Cardiac fibroblast (primary cell): ENCODE measurements at places on chromosomes 2 and 18.
A peak's percentile ranks its signal among the peaks of the same experiment; 100 is the strongest.

GRCh38 chr2:226660526-226660925 is 139.1 kb downstream of the IRS1 start:
- DNase-seq = peak; percentile 98

DNA sequence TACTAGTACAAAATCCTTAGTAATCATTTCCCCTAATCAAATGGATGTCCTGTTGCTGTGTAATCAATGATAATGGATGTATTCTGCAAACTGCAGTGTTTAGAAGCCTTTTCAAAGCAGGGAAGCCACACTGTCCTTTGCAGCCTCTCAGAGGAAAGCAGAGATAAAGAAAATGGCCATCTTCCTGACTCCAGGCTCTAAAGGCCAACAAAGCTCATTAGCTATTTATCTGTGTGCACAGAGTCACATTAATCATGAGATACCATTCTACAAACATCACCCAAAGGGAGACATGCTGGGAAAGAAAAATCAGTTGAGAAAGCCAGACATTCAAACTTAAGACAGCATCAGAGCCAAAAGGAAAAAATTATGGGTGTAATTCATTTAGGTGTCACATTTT is 165.0 kb downstream of the RAD51AP2 start:
- DNase-seq = no peak

DNA sequence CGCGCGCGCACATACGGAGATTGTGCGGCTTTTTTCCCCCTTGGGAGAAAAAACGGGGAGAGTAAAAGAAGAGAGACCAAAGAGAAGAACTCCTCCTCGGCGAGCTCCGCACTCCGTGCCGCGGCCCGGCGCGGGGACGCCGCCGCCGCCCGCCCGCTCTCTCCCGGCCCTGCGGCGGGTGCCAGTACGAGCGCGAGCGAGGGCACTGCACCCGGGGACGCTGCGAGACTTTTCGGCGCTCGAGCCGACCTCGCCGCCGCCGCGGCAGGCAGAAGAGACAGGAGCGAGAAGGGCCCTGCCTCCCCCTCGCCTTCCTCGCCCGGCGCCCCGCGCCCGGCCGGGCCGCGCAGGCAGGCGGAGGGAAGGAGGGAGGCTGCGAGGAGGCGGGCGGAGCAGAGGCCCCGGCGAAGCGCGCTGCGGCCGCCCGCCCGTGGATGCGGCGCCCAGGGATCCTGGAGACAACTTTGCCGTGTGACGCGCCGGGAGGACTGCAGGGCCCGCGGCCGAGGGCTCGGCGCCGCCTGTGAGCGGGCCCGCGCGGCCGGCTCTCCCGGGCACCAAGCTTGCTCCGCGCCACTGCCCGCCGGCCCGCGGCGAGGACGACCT is 857 bp upstream of the INHBB start:
- no peak for DNase-seq

- DNase-seq = no peak
Observed at GRCh38 chr2:164593959-164594358, 27.3 kb downstream of the GRB14 start.

- no peak for DNase-seq
Observed at GRCh38 chr2:53545604-53546003, 222.0 kb upstream of the CHAC2 start.

GRCh38 chr18:74389171-74389927 is 67.8 kb downstream of the DIPK1C start:
- DNase-seq = no peak

DNA sequence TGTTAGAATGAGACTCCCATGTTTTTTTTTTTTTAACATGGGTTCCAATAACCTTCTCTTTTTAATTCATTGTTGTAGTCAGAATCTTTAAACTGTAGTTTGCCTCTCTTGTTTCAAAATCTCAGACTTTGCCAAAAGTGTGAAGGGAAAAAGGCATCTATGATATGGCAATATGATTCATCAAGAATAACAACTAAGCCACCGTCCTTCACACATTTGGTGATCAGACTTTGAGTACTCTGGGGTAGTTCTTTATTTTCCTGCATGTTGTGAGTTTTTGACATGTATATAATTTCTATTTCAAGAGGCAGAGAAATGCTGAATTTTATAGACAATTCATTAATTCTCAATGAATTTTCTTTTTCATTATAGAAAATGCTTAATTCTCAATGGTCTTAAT is 53.5 kb upstream of the CERS6 start:
- DNase-seq = peak; percentile 21

DNA sequence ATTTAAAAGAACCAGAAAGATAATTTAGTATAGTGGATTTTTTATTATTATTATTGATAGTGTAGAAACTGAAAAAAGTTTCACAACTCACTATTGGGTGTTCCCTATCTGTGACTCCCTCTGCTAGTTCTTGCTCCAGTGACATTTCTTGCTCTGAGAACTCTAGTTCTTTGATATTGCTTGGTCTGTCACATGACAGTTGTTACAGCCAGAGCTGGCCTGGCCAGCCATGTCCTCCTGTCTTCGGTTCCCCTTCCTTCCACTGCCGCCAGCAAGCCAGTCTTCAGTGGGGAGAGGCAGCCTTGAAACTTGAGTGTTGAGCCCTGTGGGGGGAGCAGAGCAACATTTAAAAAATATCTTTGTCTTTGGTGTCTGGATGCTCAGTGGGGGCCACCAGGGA is 7.6 kb upstream of the THOC1 start:
- no peak for DNase-seq

- no peak for DNase-seq
Observed at GRCh38 chr2:181546086-181546485, 88.9 kb downstream of the ITGA4 start.

DNA sequence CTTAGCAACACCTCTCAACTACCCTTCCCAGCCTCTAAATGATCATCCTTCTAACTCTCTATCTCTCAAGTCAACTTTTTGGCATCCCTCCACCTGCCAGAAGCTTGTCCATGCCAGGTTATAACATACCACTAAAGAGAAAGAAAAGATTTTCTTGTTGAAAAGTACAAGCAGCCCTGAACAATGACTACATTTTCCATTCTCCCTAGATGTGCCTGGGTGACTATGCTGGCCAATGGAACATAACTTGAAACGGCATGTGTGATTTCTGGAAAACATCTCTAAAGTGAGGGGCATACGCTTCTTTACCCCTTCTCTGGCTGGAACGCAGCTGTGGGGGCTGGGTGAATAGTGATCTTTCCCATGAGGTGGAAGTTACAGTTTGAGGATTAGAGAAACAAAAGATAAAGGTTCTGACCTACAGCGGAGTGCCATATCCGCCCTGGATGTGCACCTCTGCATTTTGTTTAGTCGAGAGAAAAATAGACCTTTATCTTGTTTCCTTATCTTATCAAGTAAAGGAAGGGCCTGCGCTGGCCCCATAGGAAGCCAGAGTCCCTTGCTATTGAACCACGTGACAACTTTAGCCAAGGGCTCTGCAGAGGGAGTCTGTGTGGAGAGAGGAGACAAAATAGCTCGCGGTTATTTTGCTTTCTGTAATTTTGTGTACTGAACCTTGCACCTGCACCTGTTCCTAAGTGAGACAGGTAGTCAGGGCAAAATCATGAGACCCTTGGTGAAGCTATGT is 436.8 kb downstream of the TGIF1 start:
- DNase-seq = no peak

DNA sequence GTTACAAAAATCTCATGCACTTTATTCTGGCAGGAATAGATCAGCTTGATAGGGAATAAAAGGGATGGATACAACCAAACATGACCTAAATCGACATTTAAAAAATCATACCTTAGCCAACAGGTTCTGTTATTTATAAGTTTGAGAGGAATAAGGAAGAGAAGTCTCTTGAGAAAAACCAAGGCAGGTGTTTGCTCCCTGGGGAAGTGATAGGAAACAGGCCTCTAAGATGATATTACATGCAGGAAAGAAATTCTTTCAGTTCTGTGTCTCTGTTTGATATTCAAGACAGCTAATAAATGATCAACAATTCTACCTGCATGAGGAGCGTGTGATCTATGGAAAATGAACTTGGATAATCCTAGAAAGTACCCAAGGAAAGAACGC is 184.8 kb upstream of the ZEB2 start:
- DNase-seq = no peak

DNA sequence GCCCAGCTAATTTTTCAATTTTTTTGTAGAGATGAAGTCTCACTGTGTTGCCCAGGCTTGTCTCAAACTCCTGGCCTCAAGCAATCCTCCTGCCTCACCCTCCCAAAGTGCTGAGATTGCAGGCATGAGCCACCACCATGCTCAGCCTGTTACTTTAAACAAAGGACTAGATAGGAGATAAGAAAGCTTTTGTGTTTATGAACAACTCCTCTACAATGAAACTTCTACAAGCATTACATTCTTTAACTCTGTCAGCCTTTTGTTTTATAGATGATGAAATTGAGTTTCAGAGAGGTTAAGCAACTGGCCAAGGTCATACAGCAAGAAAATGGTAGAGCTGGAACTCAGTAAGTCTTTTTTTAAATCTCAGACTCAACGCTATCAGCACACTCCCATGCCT is 22.7 kb downstream of the ALPK2 start:
- no peak for DNase-seq

GRCh38 chr2:236798491-236798890 is 228.9 kb downstream of the ACKR3 start:
- no peak for DNase-seq

GRCh38 chr18:24112874-24113615 is 25.8 kb upstream of the CABYR start:
- no peak for DNase-seq

DNA sequence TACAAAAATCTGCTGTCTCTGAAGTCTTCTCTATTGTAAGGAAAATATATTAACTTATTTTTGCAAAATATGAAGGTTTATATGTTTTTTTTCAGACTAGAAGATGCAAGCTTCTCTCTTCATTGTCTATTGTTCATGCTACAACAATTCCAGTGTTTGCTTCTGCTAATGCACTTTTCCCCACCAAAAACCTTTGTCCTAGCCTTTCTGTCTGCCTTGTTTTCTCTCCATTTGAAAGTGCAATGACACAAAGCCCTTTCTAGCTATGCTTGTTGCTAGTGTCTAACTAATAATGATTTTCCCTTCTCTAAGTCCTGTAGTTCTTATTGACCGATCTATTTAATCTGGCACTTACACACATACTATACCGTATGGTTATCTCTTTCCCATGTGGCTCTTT is 369.5 kb upstream of the CELF4 start:
- DNase-seq = no peak

DNA sequence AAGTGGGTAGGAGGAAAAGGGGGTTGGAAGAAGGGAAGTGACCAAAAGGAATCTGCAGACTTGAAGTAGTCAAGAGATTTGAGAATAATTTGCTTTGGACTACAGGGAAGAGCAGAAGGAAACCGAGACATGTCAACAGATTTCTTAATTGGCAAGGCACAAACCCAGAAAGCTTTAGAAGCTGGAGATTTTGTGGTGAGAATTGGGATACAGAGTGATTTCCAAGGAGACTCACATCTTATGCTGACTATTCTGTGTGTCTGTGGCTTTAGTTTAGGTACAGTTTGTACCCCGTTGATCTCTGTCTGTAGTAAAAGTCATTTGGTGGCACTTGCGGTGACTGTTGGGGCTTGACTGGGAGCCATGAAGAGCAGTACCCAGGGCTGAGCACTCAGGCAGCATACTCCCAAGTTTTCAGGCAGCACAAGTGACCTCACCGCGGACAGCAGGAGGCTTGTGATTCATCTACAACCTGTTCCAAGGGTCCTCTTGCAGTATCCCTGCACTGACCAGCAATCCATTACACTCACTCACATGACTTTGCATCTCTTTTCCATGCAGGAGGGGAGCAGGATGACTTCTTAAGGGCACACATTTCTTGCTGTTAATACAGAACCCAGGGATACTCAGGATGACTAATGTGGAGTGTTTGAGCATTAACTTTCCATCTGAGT is 97.1 kb upstream of the TNP1 start:
- DNase-seq = no peak

- DNase-seq = no peak
Observed at GRCh38 chr2:236127010-236127409, 41.2 kb downstream of the GBX2 start.

DNA sequence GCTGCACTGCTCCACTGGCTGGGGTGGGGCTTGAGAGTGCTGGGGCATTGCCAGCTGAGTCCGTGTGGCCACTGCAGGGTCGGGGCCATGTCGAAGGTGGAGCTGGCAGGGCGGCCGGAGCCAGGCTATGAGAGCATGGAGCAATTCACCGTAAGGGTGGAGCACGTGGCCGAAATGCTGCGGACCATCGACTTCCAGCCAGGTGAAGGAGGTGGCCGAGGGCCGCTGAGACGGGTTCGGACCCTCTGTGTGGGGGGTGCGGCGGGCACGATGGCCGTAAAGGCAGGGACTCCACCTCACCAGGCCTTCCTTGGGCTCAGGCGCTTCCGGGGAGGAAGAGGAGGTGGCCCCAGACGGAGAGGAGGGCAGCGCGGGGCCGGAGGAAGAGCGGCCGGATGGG is 2.1 kb downstream of the UCN start:
- no peak for DNase-seq

- DNase-seq = peak; percentile 51
Observed at GRCh38 chr18:69161383-69162028, 239.2 kb upstream of the DOK6 start.

DNA sequence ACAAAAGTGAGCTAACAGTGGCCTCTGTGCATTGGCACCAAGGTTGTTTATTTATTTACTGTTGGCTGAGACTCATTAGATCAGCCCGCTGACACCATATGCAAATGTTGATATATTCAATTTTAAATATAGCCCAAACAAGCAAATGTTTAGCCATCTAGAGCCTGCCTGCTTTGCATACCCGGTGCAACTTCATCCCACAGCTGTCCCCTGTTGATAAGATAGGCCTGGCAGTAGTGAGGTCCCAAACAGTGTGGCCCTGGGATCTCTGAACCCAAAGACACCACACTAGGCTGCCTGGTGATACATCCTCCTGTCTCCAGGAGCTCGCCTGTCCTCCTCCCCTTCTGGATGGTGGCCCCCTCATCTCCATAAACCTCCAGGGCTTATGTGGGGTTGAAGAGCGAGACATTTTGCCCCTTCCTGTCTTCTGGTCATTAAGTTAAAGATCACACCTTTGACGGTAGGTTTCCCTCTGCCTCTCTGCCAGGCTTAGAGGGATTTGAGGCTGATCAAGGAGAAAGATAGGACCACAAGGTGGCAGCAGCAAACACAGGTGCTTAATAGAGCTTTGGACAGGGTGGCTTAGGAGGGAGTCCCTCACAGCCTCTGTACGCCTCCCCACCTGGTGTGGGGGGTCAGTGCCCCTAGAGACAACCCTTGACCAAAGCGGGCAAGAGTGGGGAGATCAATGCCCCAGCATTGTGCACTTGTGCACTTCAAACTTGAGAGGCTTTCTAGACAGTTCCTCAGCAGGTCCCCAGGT is 23.7 kb upstream of the MYO5B start:
- peak; percentile 54 for DNase-seq

GRCh38 chr18:13520306-13520705 is 206.1 kb downstream of the FAM210A start:
- DNase-seq = no peak

DNA sequence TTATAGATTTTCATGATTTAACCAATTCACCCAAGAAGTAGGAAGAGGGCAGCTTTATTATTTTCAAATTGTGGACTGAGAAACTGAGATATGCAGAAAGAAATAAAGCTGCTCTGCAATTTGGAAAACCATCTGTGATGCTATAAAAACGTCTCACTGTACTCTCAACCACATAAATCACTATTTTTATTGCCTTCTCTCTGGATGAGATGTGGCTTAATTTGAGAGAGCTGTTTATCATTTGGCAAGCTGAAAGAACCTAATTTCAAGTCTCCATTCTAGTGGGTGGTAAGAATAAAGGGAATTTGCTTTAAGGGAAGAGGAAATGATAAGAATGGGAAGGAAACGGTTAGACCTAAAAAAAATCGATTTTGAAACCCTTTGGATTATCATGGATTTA is 49.9 kb upstream of the CYP1B1 start:
- no peak for DNase-seq
